Esophagus mucosa (tissue), 1 donor: ENCODE measurements at places on chromosomes 3 and 15. TPM values are rescaled to one million over a fixed set of nuclear protein-coding genes. Genes with fewer than 3 reads are reported as not detected.

The DUOXA2 gene
- total RNA-seq, result 10.4 TPM

The SLC22A13 gene
- total RNA-seq, result 0.64 TPM

The CHL1 gene
- 10.0 TPM for total RNA-seq

The PLA2G4E gene
- 18.1 TPM for total RNA-seq

The ANKRD63 gene
- not detected for total RNA-seq

The SI gene
- total RNA-seq, result not detected

The TMC3 gene
- total RNA-seq, result not detected

The TRPC1 gene
- total RNA-seq, result 0.84 TPM

The CHMP2B gene
- 34.2 TPM for total RNA-seq

The CPNE9 gene
- not detected for total RNA-seq

The OXTR gene
- total RNA-seq, result 0.16 TPM

The PIGZ gene
- total RNA-seq, result 3.7 TPM

The TGFBR2 gene
- total RNA-seq, result 14.6 TPM

The SLC28A1 gene
- total RNA-seq, result not detected

The TRH gene
- total RNA-seq, result not detected

The CASR gene
- total RNA-seq, result not detected

The THSD4 gene
- total RNA-seq, result 121 TPM

The ITIH1 gene
- 0.12 TPM for total RNA-seq

The PRSS50 gene
- not detected for total RNA-seq

The CLEC3B gene
- total RNA-seq, result 3.1 TPM

The UBE2Q2 gene
- 20.9 TPM for total RNA-seq

The SLC27A2 gene
- total RNA-seq, result 0.92 TPM

The MGLL gene
- total RNA-seq, result 135 TPM

The SIDT1 gene
- 1.5 TPM for total RNA-seq

The MST1R gene
- 14.1 TPM for total RNA-seq

The ALDH1A3 gene
- total RNA-seq, result 15.7 TPM

The DNAH1 gene
- total RNA-seq, result 1.6 TPM

The SYNPR gene
- not detected for total RNA-seq

The CISH gene
- 4.8 TPM for total RNA-seq

The PPP2R3A gene
- 11.4 TPM for total RNA-seq

The SLC12A1 gene
- not detected for total RNA-seq

The GLDN gene
- 0.56 TPM for total RNA-seq

The GPR27 gene
- total RNA-seq, result 4.3 TPM

The HIGD2B gene
- total RNA-seq, result not detected

The IL17RC gene
- total RNA-seq, result 26.6 TPM

The ITPKA gene
- total RNA-seq, result 0.16 TPM

The CNOT10 gene
- total RNA-seq, result 25.7 TPM

The MINAR1 gene
- 0.24 TPM for total RNA-seq

The C3orf62 gene
- total RNA-seq, result 4.5 TPM

The ANKRD34C gene
- not detected for total RNA-seq

The ARPP21 gene
- total RNA-seq, result not detected

The IQGAP1 gene
- 157 TPM for total RNA-seq

The PAK6 gene
- total RNA-seq, result 25.3 TPM

The FETUB gene
- not detected for total RNA-seq

The RAB5A gene
- total RNA-seq, result 55.0 TPM

The SPINT1 gene
- 127 TPM for total RNA-seq

The CLASP2 gene
- total RNA-seq, result 30.2 TPM

The CCDC13 gene
- total RNA-seq, result not detected

The STAC gene
- total RNA-seq, result 0.08 TPM

The PCLAF gene
- 18.3 TPM for total RNA-seq

The SGO1 gene
- total RNA-seq, result 5.4 TPM

The GRAMD1C gene
- 5.0 TPM for total RNA-seq
